ENCODE measurements at places on chromosomes 5 and 9.

DNA sequence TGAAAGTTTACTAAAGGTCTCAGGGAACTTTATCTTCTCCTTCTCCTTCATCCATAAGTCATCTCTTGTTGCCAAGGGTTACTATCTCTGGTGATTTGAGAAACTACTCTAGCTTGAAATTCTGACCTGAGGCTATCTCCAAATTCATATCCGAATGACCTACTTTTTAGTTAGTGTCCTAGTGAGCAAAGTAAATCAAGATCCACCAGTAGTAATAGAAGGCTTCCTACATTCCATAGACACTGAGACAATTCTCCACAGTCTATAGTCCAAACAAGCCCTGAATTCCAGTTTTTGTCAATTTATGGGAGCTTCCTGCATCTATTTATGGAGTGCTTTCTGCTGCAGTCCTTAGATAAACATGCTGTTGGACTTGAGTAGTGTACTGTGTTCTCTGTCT is 5.0 kb downstream of the IL7R start:
- DNase-seq, result no peak

DNA sequence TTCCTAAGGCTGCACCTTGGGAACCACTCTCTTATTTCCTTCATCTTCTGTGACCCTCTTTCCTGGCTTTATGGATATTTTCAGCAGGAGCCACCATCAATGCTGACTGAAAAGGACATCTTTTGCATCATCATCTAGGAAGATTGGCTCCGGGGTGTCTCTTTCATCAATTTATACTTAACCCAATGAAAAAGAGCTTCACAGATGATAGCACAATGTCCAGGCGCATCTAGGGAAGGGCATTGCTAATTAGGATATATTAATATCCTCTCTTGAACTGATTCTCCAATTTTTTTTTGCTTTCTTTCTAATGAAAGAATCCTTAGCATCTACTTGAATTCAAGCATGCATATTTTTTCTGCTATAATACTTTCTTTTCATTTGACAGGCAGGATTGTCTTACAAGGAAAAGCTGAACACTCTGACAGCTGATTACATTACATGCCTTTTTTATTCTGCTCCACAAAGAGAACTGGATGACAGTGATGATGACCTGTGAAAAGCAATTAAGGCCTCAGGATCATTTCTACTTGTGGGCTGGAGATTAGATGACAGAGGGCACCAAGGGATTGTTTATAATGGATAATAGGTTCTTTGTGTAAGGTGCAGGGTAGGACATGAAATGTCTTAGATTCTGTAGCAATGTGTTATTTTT is 60.2 kb downstream of the PCSK1 start:
- DNase-seq, result no peak

DNA sequence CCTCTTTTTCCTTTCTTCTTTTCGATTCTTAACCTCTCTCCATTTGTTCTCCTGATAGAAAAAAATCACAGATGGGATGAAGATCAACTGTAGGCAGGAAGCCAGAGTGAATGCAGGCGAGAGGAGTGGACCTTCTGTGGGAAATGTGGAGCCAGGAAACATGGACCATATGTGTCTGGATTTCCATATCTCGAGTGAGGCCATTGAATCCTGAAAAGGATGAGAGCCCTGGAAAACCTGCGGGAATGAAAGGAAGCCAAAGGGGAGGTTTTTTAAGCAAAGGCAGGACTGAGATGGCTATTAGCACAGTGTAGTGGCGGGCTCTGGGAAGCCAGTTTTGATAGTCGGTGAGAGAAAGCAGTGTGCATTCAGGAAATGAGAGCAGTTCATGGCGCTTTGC is 139.5 kb upstream of the C9orf72 start:
- DNase-seq, result peak; percentile 72

DNA sequence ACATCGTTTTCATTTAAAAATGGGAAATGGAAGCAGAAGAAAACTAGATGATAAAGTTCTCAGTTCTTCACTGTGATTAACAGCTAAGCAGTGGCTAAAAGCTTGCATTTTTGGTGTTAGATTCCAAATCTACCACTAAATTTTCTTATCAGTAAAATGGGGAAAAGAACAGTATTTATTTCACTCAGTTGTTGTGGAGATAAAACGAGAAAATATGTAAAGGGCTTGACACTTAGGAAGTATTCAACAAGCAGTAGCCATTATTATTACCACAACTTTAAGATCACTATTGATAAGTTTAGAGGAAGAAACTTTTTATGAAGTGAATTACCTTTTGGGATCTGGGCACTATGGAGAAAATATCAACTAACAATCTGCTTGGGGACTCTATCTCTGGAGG is 4.5 kb downstream of the STOM start:
- no peak for DNase-seq

DNA sequence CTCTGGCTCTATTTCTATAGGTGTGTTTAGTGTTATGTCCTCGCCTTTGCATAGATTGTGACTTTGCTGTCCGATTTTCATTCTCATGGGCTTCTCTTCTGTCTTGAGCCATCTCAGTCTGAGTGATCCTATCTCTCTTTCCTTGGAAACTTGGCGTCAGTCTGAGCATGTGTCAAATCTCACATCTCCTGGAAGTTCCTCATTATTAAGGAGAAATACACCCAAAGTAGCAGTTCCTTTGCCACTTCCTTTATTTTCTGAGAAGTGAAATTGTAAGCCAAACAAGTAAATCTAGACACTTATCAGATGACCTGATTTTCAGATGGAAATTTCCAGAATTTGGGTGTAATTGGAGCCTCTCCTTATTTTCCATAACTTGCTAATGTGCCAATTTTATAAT is 126.9 kb upstream of the ANKH start:
- no peak for DNase-seq

GRCh38 chr5:759111-759751 is 25.3 kb downstream of the ZDHHC11B start:
- no peak for DNase-seq

DNA sequence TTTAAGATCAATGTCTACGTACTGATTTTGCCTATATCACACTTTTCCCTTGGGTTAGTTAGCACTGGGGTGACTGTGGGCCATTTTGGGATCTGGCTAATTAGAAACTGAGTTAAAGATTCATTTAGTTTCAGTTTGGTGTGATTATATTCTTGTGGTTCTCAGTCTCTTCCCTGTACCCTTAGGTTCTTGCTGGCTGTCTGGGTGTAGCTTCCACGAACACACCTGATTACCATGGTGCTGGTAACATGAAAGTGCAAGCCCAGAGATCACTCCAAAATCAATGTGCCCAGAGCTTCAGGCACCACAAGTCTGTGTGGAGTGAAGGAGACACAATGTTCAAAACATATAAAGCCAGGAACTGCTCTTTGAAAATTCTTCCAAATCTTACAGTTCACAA is 248.1 kb downstream of the PDE4D start:
- no peak for DNase-seq

DNA sequence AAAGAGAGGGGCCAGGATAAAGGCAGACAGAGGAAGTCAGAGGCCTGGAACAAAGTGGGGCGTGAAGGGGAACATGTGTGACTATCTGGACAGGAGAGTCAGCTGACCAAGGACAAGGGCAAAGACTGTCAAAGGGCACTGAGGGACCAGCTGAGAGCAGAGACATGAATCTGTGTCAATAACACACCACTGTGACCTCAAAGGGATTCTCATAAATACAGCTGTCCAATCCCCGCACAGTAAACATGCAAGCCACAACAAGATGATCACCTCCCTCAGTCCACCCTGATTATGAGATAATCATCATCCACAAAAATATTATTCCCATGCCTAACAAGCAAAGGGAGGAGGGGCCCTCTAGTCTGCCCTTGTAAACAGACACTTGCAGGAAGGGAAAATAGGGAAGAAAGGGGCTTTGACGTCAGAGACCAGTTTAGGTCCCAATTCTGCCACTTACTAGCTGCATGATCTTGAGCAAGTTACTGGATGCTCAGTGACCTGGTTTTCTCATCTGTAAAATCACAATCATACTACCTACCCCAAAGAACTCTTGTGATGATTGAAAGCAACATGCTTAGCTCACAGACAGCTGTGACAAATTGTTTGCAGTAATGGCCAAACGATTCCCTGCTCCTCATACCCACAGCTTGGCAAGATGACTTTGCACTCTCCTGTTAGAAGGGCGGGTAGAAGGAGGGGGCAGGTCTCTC is 41.8 kb downstream of the RAPGEF1 start:
- DNase-seq, result no peak

DNA sequence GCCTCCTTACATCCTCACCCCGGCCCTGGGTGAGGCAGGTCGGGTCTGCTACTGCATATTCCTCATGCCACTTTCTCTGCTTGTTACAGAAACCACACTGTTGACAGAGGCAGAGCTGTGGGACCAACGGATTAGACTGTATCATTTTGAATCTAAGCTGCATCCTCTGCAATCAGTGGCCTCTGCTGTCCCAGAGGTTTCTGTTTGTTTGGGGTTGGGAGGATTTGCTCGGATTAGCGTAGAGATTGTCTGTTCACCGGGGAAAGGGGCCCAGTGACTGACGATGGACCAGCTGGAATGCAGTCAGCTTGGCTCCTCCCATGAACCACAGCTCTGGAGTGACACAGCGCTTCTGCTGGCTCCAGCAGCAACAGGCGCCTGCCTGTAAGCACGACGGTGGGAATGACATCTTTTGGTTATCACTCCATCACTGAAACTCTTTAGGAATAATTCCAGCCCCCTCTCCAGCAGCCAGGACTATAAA is 37.3 kb upstream of the ADRA1B start:
- DNase-seq, result no peak

- no peak for DNase-seq
These were observed 422.7 kb upstream of the PIK3R1 start for GRCh38 chr5:67792891-67793290.

DNA sequence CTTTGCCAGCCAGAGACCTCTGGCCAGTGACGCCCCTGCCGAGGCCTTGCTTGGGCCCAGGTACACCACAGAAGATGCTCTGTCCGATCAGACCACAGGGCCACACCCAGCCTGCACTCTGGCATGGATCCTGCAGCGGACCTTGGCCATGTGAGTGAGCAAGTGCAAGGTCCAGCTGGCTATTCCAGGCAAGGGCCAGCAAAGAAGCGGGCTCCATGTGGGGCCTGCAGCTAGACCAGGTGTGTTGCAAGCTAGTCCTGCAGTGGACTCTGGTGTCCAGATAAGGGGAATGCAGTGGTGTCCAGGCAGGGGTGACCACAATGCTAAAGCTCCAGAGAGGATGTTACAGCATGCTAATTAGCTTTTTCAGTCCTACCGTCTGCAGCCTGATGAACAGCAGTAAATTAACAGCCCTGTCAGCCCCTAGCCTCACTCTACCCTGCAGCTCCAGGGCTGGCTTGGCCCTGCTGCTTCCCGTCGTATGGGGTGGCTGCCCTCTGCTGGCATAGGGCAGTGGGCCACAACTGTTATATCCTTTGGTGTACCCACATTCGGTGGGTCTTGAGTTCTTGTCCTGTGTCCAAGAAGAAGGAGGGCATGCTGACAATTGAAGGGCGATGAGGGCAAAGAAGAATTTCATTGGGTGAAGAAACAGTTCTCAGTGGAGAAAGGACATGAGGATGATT is 284.5 kb upstream of the POU5F2 start:
- peak; percentile 5 for DNase-seq

GRCh38 chr5:16866273-16866672 is 69.8 kb downstream of the MYO10 start:
- no peak for DNase-seq

GRCh38 chr9:116985596-116985995 is 298.5 kb downstream of the TRIM32 start:
- peak; percentile 39 for DNase-seq

All from cerebellum (tissue), 4 donors.